ENCODE measurements at places on chromosomes 7 and 10.

DNA sequence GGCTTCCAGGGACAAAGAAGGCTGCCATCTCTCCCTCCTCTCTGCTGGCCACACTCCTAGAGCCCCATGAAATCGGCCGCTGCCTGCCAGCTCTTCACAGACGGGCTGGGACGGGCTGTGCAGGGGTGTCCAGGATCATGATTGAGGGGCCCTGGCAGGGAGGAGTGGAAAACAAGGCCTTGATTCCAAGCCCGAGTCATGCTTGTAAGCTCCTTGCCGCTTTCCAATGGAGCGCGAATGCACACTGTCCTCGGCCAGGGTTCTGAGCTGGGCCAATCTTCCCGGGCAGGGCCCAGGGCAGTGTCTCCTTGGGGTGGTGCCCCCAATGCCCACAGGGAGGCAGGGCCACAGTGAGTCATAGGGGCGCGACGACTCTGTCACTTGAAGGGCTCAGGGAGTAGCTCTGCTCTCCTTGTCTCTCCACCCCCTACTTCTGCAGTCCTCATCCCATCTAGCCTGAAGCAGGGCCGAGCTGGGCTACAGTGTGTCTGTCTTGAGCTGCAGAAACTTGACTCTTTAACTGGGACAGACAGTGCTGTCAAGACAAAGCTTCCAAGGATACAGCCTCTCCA, 186.2 kb upstream of the SVIL start:
- no peak for DNase-seq

DNA sequence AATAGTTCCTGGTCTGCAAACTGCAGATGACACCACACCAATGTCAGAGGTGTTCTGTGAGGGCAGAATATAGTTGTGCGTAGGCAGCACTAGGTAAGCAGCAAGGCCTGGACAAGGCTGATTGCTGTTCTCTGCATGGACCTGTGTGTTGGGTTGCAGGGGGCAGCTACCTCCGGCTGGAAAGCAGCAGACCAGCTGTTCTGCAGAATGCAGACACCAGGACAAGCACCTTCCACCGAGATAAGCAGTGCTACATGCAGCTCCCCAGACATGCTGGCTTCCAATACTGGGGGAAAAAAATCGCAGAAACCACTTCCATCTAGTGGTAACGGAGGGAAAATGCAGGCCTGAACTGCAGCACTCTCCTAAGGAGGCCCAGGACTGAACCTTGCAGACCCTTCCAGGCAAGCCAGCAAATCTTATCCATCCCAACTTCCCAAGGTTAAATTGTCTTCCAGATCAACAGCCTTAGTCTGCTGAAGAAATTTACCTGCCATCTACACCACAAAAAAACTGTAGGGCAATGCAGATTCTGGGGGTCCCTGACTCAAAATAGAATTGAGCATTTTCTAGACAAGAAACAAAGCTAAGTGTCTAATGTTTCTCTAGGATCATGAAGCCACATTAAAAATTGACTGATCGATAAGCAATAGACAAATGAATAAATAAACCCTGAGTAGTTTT, 50.5 kb upstream of the COBL start:
- DNase-seq = peak; percentile 81

- DNase-seq = no peak
Measured at GRCh38 chr10:30182191-30183054, 123.0 kb upstream of the JCAD start.

DNA sequence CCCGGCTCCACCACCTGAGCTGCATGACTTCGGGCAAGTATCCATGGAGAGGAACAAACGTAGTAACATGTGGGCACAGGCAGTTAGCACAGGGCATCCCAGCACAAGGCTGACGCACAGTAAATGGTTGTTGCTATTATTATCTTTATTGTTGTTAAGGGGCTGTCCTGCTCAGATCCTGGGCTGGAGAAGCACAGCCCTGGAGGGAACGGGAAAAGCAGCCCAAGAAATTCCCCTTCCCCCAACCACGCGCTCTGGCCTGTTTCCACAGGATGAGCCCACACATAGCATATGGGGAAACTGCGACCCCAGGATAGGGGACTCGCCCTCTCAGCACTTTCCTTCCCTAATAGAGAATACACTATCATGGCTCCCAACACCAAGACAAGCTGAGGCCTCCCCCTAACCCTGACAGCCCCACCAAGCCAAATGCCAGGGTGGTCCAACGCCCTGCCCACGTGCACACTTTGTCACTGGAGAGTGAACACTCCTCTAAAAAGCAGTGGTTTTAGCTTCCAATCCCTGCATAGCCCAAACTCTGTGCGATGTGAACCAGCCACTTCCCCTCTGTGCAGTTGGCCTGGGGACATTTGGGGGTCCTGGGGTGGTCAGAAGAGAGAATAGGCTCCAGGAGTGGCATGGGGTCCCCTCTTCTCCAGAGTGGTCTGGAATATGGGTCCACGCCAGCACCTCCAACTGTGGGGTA, 11.0 kb downstream of the PSD start:
- no peak for DNase-seq

DNA sequence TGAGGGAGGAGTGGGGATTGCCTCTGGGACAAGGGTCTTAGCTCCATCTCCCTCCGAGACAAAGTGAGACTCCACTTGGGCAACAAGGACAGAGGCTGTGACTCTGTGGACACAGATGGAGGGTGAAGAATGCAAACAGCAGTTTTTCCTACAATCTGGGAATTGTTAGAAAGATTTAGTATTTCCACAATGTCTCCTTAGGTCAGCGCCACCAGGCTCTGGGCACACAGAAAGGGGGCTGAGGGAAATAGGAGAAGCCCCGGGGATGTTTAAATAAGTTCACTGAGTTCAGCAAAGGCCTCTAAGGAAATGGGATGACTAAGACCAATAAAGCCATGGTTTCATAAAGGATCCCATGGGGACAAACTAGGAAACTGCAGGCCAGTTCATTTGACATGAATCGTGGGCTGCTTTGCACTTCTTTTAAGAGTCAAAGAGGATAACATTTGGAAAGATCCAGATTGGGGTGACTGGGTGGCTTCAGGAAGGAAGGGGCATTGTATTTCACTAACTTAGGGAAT, 219.8 kb upstream of the GLI3 start:
- no peak for DNase-seq

- no peak for DNase-seq
Measured at GRCh38 chr7:150668472-150668911, 17.0 kb upstream of the GIMAP2 start.

- no peak for DNase-seq
Measured at GRCh38 chr7:45421806-45422205, 152.4 kb upstream of the ADCY1 start.

DNA sequence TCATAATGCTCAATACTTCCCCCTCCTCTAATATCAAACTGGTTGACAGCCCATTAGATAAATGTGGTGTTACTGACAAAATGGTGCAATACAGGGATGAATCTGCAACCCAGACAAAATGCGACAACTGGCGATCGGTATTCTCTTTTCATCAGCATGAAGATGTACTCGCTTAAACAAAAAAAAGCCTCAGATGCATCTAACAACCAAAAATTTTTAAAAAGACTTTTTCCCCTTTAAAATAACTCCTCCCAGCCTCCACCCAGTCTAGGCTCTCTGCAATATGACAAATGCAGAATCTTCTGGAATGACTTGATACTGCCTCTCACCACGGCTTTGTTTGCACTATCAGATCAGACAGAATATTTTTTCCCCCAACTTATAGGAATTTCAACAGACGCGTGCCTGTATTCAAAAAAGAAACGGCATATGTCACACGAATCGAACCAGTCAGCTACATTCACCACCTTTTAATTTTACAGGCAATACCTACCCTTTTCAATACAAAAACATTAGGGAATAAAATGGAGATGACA, 1.2 kb downstream of the YWHAG start:
- DNase-seq = no peak

GRCh38 chr7:79462390-79462789, 8.9 kb upstream of the MAGI2 start:
- no peak for DNase-seq

GRCh38 chr10:131310551-131311401, 745 bp downstream of the TCERG1L start:
- DNase-seq = peak; percentile 48

GRCh38 chr7:139169816-139170215, 60.3 kb upstream of the ZC3HAV1 start:
- DNase-seq = no peak

- no peak for DNase-seq
Measured at GRCh38 chr7:112581529-112581928, 100.7 kb downstream of the LSMEM1 start.

GRCh38 chr7:116752305-116753074, 80.5 kb downstream of the MET start:
- DNase-seq = no peak

GRCh38 chr7:115827305-115828045, 203.1 kb downstream of the TFEC start:
- no peak for DNase-seq

DNA sequence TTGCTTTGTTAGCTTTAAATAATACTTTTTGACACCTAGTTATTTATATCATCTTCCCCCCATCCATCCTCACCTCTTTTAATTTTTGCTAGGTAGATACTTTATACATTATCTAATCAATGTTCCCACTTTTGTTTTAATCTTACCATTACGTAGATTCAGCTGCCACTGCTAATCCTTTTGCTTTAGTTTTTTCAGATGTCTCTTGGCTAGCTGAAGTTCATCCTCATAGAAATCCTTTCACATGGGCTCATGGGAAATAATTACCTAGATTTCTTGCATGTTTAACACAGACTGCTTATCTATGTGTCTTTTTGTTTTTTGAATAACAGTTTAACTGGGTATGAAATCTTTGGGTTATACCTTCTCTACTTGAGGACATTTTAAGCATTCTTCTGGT, 60.1 kb downstream of the ZNRF2 start:
- DNase-seq = no peak

GRCh38 chr7:115707258-115708012, 323.1 kb downstream of the TFEC start:
- peak; percentile 17 for DNase-seq

DNA sequence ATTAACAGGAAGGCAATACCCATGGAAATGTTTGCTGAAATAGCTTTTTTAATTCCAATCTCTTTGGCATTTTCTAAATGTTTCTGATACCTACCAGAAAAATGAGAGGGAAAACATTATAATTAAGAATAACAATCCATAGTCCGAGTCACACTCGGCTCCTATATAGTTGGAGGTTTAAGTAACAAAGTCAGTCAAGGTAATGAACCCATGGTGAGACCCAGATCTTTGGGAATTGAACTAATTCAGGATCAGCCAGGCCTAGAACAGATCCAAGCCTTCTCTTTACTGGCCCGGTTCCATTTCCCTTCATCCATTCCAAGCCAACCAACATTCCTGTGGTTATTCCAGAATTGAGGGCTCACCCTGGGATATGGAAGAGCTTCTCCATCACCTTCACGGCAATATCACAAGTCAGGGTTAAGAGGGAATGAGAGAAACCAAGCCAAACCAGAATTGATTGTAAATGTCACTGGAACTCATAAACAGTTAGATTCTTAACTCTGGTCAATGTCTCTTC, 28.3 kb downstream of the ABCB4 start:
- DNase-seq = no peak

- DNase-seq = peak; percentile 44
Measured at GRCh38 chr7:48109848-48110663, 21.0 kb downstream of the UPP1 start.

- DNase-seq = no peak
Measured at GRCh38 chr7:113812591-113813255, 106.1 kb downstream of the PPP1R3A start.

GRCh38 chr7:101410743-101411507, 48.2 kb downstream of the COL26A1 start:
- no peak for DNase-seq

DNA sequence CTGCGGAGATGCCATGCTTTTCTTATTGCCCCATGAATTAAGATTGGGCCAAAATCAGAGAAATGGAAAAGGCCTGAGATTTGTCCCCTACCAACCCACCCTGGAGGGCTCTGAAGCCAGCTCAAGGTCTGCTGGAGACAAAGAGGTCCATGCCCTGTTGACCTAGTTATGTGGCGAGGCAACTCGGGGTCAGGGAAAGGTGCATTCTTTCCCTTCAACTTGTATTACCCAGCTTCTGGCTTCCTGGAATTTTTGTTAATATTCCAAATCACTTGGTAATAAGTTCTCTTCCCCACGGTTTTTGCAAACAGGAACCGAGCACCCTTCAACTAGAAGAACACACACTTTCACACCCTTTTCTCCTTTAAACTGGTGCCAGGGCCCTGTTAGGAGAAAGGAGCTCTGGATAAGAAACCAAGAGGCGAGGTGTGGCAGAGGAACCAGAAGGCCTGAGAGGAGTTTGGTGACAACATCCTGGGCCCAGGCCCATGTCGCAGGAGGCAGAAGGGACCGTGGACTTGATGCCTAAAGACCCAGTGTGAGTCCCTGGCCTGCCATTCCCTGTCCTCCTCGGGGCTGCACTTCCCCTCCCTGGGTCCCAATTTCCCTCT, 12.5 kb upstream of the SFRP5 start:
- no peak for DNase-seq

DNA sequence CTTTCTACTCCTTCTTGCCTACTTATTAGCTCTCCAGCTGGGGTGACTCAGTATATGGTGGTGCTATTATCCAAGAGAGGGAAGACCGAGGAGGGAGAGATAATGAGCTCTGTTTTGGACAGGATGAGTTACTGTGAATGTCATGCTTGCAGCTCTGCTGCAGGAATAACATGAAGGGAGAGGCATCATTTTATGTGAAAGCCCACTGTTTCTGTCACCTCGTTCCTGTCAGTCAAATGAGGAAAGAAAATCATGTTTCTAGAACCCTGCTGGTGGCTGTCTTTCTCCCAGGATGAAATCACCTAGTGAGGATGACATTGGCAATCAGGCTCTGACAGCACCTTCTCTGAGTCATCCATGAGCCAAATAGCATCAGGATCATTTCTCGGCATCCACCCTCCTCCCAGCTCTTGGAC, 1291.6 kb upstream of the AUTS2 start:
- no peak for DNase-seq

DNA sequence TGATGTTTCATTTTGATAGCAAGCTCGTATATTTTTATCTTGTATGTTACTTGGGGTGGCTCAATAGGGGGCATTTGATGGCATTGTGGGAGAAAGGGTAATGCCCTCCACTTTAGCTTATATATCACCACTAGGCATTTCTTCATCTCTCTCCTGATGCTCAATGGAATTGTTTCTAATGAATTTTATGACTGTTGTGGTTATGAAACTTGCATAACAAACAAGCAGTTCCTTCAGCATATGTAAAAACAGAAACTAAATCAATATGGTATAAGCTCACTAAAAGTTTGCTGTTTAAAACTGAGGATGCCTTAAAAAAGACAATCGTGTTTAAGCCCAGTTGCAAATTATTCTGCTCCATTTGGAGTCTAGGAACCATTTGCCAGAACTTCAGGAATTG, 75.5 kb downstream of the CDK14 start:
- DNase-seq = no peak

- no peak for DNase-seq
Measured at GRCh38 chr7:2732959-2733584, 45.1 kb downstream of the AMZ1 start.

GRCh38 chr10:88228130-88228529, 355.0 kb downstream of the RNLS start:
- no peak for DNase-seq

DNA sequence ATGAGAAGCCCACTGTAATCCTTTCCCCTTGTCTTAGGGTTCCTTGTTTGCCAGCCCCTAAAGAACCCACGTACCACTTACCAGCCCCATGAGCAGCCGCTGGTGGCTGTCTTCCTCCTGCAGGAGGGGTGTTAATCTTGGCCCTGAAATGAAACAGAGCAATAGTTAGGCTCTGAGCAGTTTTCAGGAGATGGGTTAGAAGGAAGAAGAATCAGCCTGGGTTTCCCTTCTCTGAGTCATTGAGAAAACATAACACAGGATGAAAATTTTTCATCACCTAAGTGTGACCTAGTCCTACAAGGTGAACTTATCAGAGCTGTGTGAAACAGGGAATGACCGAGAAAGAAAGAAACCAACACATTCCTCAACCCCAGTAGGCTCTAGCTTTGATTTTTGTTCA, 90.0 kb downstream of the GSAP start:
- DNase-seq = no peak
